Right kidney (tissue), 9 donors: ENCODE measurements at places on chromosomes 2 and 18.

- no peak for DNase-seq
These were observed 2.1 kb downstream of the SLC39A10 start for GRCh38 chr2:195659114-195659513.

GRCh38 chr2:237725661-237726060, 72.9 kb upstream of the RBM44 start:
- no peak for DNase-seq

GRCh38 chr2:172856606-172857005, 121.0 kb downstream of the RAPGEF4 start:
- DNase-seq: no peak

GRCh38 chr2:212928681-212929080, 222.7 kb downstream of the IKZF2 start:
- no peak for DNase-seq
